ENCODE measurements at places on chromosomes 6 and 20.

GRCh38 chr6:112881828-112882780, 535.0 kb downstream of the RFPL4B start:
- DNase-seq: no peak

DNA sequence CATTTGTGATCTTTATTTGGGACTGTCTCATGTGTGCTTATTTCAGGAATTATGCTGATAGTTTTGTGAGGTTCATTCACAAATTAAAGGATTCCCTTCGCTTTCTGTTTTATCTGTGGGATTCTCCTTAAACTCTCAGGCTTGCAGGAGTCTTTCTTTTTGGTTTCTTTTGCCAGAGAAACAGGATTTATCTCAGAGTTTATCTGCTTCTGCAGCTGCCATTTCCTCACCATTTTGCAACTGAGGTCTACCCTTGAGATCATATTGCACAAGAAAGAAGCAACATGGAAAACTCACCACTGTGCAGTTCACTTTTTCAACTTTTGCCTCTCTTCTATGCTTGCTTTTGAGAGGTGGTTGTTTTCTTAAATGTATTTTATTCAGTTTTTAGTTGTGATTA, 201.0 kb downstream of the PRL start:
- no peak for DNase-seq

DNA sequence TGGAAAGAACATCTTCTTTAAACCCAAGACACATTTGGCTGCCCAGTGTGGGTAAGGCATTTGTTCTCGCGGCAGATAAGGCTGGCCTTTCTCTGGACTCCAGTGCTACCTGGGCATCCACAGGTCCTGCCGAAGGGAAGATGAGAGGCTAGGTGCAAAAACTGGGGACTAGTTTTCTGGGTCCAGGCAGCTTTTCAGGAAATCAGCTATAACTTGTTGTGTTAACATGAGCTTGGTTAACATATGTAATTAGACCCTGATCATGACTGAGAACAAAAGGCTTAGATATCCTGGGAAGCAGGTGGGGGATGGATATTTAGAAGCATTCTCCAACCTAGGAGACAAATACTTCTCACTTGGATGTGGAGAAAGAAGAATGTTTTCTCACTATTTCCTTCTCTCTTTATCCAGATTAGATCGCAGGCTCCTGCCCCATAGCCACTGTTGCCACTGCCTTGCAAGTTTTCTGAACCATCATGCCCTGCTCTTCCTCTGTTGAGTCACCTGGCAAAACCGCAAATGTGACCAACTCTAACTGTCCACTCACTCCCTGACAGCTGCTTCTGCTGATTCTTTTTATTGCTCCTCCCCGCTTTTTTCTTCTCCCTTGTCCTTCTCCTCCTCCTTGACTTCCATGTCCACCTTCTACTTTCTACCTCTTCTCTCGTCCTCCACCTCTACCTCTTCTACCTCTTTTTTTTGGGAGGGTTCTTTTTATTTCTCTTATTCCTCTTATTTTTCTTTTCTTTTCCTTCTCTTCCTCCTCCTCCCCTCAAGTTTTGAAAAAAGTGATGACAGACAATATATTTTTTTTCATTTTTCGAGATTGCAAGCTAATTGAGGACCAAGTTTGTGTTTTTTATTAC, 258.1 kb downstream of the UTRN start:
- no peak for DNase-seq

- DNase-seq: no peak
These were observed 247.0 kb downstream of the ESR1 start for GRCh38 chr6:152054441-152054840.

- no peak for DNase-seq
These were observed at the start of gene UBE3D for GRCh38 chr6:83065511-83066192. Gene UBE3D, minus strand, starts transcription at chr6:83065841. Its CDS starts 123 bp downstream, at chr6:83065718.

- DNase-seq: no peak
These were observed 28.8 kb downstream of the RIOK1 start for GRCh38 chr6:7418238-7418905.

GRCh38 chr20:4324611-4325243, 309.4 kb upstream of the RNF24 start:
- DNase-seq: no peak

DNA sequence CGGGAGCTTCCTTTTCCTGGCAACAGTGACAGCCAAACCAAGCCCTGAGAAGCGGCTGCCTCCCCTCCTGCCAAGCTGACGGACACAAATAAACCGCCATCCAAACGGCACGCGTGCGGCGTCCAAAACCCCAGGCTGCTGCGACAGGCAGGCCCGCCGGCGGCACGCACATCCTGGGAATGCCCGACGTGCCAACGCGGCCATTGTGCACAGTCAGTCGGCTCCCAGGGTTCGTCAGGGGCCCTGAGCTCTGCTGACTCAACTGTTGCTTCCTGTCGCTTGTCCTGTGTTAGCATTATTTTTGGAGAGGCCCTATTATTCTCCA, 6.8 kb downstream of the JAG1 start:
- no peak for DNase-seq

GRCh38 chr6:116766506-116767176, 1.1 kb upstream of the FAM162B start:
- DNase-seq: no peak

DNA sequence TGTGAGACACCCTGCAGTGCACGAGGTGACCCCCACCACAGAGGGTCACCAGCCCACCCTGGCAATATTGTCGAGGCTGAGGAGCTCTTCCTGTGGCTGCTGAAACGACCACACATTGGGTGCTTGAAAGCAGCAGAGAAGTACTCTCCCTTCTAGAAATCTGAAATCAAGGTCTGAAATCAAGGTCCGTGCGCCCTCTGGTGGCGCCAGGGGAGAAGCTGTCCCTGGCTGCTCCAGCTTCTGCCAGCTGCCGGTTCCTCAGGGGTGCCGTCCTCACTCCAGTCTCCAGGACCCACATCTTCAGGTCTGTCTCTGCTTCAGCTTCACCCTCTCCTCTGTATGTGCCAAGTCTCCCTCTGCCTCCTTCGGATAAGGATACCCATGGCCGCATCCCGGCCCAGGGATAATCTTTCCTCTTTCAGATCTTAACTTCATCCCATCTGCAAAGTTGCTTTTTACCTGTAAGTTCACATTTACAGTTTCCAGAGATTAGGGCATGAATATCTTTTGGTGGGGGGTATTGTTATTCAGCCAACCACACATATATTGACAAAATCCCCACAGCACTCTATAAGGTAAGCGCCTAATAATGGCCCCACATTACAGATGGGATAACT, 108.3 kb upstream of the PHACTR3 start:
- no peak for DNase-seq

DNA sequence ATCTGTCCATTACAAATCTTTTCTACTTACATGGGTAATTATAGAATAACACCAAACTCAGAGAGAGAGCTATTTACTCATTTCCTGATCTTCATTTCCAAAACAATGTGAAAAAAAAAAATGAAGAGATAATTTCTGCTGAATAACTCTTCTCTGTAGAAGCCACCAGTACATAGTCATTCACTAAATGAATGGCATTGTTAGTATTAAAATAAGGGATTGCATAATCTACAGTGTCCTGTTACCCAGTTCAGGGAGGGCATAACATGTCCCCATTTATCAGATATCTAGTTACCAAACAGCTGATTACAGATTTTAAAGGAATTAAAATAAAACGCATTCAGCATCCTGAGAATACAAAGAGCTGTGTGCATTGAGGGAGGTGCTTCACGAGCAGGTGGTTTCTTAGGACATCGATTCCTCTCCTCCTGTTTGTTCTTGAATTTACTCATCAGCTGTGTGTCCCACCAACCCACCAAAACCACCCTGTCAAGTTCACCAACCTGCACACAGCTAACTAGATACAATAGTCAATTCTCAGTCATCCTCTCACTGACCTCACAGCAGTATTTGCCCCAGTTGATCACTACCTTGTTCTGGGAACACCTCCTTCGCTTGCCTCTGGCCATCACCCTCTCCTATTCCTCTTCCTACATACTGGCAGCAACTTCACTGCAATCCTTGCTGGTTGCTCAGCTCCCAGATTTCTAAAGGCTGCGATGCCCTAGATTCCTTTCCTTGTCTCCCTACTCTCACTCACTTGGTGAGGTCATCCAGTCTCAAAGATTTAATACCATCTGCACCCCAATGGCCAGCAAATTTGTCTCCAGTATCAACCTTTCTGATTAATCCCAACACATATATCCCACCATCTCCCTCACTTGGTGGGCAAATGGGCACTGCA, 18.7 kb downstream of the CNKSR3 start:
- DNase-seq: no peak

DNA sequence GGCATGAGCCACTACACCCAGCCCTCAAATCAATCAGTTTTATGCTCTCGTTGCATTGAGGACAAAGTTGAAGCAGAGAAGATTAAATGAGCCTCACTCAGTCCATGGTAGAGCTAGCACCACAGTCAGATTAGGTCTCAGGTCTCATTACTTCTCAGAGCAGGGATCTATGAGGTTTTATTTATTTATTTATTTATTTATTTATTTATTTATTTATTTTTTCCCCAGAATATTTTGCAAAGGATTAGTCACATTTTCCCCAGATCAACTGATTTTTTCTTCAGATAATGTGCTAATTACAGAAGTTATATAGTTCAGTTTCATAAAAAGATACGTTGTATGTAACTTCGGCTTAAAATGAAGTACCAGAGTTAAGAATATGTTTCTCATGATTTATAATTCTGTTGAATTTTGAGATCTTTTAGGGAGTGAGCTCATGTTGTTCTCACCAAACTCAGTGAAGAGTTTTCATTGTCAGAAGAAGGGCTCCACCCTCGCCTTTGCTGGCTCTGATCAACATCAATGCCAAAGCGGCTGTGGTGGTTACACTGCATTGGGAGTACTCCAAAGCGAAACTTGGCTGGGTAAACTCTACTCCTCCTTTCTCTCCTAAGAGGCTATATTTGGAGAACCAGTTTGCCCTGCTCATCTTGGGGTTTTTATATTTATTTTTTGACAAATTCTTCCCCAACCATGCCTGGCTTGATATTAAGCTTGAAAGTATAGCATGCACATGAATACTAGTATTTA, 12.9 kb upstream of the ID4 start:
- no peak for DNase-seq

DNA sequence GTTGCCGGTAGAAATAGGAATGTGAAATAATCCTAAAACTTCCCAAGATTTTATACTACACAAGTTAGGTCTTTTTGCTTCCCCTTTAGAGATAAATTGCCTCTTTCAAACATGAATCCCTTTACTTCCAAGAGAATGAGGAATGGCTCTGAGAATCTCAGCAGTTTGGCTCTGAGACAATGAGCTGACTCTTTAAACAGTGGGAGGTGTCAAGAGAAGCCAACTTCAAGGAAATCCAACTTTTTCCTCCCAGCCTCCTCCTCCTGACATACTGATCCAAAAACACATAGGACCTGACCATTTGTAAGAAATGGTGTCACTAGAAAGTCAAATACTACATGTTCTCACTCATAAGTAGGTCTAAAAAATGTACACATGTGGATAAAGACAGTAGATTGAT, 154.2 kb downstream of the ALDH8A1 start:
- no peak for DNase-seq

DNA sequence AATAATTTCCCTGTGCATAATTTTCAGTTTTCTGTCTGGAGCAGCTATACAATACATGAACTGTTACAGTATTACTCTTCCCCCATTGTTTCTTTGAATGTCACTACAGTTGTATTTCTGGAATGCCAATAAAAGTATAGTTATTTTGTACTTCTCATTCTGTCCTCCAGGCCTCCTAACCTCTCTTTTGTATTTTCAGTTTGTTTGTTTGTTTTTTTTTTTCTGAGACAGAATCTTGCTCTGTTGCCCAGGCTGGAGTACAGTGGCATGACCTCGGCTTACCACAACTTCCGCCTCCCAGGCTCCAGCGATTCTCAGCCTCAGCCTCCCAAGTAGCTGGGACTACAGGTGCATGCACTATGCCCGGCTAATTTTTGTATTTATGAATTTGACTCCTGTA, 16.8 kb upstream of the ARID1B start:
- no peak for DNase-seq

DNA sequence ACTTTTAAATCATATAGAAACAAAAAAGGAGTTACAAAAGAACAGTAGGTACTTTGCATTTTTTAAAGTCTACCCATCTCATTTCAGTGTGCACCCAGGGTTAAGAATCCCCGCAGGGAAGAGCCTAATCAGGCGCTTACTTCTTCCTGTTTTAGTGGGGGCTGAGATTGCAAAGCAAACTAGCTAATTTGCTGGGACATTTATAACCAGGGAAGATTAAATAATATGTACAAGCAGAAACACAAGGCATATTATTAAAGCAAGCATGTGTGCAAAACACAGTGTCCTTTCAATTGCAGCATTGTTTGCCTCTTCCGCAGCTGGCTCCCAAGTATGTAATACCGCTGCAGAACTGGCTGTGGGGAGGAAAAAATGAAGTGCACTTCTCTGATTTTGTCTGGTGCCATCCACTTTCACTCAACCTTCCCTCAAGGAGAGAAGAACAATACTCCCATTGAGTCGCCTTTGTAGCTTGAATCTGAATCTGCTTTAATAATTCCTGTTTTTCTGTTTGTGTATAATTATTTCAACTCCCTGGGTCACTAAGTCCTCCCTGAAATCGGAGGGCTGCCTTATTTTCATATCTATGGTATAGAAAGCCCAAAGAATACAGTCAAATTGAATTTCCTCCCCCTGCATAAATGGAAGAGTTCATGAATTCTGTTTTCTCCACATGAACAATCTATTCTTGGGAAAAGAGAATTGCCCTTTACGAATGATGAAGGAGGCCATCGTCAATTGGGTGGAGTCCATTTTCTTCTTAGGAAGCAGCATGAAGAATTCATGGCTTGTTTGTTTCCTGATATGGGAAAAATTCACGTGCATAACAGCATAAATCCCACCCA, 23.3 kb upstream of the BCAS1 start:
- no peak for DNase-seq

- DNase-seq: no peak
These were observed 223.2 kb upstream of the TSHZ2 start for GRCh38 chr20:52748990-52749389.

- DNase-seq: no peak
These were observed 183.8 kb downstream of the PLCB1 start for GRCh38 chr20:8315639-8316573.

- DNase-seq: no peak
These were observed 121.3 kb downstream of the MYO6 start for GRCh38 chr6:75870389-75870788.

GRCh38 chr6:159929819-159930218, 39.0 kb downstream of the MAS1 start:
- no peak for DNase-seq

GRCh38 chr6:15148356-15148946, 97.4 kb upstream of the JARID2 start:
- no peak for DNase-seq

DNA sequence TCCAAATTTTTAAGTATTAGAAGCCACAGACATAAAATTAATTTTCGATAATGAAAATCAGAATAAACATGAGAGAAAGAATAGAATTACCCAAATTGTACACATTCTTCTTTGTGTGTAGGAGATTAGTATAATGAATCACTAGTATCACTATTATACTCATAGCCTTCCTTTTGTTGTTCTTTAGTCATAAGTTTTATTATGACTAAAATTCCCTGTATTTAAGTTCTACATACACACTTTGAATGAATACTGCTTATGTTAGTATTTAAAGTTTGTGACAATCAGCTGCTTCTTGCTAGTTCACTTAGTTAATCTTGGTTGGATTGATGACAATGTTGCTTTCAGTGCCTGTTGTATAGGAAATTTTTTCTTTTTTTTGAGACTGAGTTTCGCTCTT, 72.7 kb downstream of the CCDC170 start:
- DNase-seq: no peak

- no peak for DNase-seq
These were observed 86.2 kb upstream of the CCDC167 start for GRCh38 chr6:37585937-37586336.

- DNase-seq: no peak
These were observed 89.8 kb downstream of the ERMARD start for GRCh38 chr6:169841251-169841650.

Data from NCI-H2081 treated with DMSO at 0.1 percent for 48 hours (cell line).